ENCODE measurements at places on chromosomes 7 and 10.

DNA sequence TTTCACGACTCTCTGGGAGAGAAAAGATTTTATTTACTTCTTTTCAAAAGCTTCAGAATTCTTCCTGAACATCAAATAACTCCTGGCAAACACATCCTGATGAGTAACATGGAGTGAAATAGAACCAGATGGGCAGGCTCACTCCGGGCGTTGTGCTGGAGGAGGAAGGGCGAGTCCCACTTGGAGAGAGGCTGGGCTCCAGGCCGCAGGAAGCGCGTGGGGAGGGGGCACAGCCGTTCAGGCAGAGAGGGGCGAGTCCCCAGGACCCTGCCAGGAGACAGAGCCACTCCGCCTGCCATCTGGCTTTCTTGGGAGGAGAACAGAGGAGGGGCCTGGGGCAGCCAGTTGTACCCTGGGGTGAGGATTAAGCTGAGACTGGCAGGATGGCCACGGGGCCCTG is 265.9 kb upstream of the ZMIZ1 start:
- peak; percentile 84 for DNase-seq

GRCh38 chr10:30489346-30489745 is 55.4 kb downstream of the MAP3K8 start:
- DNase-seq: no peak

- no peak for DNase-seq
Observed at GRCh38 chr7:158957510-158957906, 101.2 kb downstream of the DYNC2I1 start.

GRCh38 chr10:96968682-96969423 is 136.8 kb downstream of the LCOR start:
- DNase-seq: no peak

DNA sequence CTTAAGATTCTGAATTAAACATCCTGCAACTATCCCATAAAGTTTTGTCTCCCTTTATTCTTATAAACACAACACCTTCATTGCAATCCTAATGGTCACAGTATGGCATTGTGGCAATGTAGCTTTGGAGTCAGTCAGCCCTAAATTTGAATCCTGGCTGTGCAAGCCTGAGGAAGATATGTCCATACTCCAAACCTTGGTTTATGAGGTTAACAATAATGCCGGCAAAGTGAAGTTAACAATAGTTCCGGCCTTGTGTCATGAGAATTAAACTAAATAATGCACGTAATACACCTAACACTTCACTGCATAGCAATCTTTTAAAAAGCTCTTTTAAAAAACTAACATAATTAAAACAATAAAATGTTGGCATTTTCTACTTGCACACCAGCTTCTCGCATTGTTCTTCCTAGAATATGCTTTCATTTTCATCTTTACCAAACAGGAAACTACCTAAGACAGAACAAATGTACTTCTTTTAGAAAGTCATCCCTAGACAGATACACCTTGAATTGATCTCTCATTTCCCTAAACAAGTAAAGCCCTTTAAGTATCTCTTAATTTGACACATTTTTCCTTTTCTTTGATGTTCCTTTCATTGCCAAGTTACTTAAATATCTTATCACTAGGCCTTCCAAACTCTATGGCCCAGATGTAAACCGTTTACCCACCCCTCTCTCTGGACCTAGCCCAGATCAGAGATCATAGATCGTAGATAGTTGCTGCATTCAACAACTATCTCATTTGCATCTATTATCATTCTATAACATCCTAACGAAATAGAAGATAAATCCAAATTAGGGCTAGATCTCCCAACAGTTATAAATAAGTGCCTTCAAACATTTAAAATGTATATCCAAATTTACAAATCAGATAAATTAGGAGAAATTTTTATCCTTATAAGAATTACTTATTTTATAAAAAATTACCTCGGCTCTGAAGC is 66.7 kb downstream of the CREB3L2 start:
- DNase-seq: no peak

DNA sequence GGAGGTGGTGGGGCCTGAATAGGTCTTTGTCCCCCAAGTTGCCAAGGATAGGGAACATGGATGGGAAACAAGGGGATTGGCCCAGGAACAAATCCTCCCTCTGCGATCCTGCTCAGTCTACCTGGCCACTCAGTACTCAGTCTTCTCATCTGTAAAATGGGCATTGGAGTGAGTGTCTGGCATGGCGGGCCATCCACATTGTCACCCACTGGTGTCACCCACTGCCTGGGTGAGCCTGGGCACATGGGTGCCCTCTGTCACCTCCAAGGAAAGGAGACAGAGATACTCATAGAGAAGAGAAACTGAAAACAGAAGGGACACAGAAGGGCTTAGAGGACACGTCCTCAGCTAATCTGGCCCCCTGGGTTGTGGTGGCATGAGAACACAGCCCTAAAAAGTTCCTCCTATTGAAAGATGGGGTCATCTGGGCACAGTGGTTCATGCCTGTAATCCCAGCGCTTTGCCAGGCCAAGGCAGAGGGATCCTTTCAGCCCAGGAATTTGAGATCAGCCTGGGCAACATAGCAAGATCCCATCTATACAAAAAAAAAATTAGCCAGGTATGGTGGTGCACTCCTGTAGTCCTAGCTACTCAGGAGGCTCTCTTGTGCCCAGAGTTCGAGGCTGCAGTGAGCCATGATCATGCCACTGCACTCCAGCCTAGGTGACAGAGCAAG is 12.5 kb upstream of the TNRC18 start:
- no peak for DNase-seq

- DNase-seq: no peak
Observed at GRCh38 chr10:126243306-126243705, 145.0 kb downstream of the ADAM12 start.

GRCh38 chr10:17831896-17832295 is 22.7 kb downstream of the MRC1 start:
- no peak for DNase-seq

- DNase-seq: no peak
Observed at GRCh38 chr10:118339111-118339510, 3.0 kb downstream of the FAM204A start.

- peak; percentile 76 for DNase-seq
Observed at GRCh38 chr10:46787321-46787615, 124.0 kb upstream of the PTPN20 start.

GRCh38 chr10:89785095-89785494 is 83.7 kb downstream of the KIF20B start:
- DNase-seq: peak; percentile 5

DNA sequence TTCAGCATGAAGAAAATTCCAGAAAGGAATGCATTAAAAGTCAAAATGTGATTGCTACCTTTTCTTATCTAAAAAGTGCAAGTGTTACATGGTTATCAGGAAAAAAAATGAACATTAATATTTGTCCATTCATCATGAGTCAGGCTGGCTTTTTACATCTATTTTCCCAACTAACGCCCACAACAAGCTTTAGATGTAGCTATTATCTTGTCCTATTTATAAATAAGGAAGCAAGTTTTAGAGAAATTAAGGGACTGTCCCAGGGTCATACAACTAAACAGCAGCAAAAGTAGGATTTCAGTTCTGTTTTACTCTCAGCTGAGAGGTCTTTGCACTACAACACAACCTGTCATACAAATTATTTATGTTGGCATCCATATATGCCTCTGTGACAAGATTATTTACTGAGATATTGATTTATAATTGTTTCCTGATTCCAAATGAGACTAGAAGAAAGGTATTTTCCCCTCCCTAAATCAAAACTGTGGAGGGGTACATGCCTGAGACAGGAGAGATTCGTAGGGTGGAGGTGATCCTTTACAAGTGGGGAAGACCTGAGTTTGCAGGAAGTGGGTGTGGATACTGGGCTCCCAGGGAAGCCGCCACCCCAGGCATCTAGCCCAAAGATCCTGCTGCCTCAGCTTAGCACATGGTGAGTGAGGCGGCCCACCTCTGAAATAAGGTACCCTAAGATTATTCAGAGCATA is 57.2 kb upstream of the ARID5B start:
- no peak for DNase-seq

DNA sequence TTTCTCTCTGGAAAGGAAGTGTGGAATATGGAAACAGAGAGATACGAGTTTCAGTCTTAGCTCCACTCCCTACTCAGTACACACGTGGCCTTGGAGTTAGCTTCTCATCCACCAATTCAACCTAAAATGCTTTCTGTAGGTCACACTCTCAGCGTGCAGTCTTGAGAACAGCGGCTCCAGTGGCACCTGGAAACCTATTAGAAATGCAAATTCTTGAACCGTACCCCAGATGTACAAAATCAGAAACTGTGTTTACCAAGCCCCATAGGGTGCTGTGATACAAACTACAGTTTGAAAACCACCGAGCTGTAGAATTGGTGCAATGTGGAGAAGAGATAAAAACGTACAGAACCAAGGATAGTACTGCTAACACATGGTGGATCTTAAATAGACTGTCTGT is 91.1 kb upstream of the SP4 start:
- DNase-seq: no peak

DNA sequence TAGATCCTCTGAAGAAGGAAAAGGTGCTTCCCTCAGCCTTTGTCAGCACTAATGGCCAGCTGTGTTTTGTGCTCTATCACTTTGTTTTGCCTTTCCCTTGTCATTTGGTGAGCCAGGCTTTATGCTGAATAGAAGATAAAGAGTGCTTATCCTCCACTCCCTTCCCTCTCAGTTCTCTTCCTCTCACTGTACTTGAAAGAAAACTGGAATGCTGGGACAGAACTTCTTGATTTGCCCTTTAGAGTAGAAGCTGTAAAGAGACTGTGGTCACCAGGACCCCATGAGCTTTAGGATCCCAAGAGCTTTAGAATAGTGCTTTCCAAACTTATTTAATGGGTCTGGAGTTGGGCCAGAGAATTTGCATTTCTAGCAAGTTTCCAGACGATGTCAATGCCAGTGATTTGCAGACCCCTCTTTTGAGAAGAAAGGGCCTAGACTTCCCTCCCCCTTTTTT is 81.4 kb downstream of the LRRC4 start:
- DNase-seq: no peak

GRCh38 chr7:90424720-90425119 is 21.5 kb downstream of the CLDN12 start:
- DNase-seq: no peak

GRCh38 chr10:12960941-12961340 is 40.6 kb downstream of the CCDC3 start:
- DNase-seq: no peak

- DNase-seq: peak; percentile 66
Observed at GRCh38 chr10:104580321-104580720, 60.8 kb upstream of the SORCS3 start.

DNA sequence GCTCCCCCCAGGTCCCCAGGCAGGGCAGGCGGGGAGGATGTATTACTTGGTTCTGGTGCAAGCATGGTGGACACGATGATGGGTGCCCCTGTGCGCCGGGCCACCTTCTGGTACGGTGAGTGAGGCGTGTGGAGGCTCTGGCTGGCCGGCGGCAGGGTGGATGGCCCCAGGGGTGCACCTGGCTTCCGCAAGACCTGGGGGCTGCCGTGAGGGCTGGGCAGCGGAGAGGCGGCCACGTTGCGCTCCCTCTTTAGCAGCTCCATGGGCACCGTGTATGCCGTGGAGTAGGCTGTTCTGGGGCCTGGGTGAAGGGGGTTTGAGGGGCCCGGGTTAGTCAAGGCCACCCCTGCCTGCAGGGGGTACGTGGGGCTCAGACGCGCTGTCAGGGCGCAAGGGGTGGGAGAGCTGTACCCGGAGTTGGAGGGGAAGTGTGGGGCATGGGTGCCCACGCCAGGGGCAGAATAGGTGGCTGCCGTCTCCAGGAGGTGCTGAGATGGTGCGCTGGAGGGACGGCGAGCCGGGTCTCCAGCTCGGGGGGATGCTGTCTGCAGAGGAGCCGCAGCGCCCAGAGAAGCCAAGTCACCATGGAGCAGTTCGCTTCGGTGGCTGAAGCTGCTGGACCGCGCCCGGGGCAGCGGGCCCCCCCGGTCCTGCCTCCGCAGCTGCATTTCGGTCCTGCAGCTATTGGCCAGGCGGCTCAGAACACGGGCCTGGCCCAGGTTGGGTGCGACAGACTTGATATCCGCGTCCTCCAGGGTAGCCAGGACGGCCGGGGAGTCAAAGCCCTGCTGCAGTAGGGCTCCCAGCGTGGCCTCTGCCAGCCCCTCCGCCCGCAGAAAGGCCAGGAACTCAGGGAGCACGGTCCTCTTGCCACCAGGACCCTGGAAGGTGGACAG is 84.4 kb downstream of the ZRANB1 start:
- no peak for DNase-seq

DNA sequence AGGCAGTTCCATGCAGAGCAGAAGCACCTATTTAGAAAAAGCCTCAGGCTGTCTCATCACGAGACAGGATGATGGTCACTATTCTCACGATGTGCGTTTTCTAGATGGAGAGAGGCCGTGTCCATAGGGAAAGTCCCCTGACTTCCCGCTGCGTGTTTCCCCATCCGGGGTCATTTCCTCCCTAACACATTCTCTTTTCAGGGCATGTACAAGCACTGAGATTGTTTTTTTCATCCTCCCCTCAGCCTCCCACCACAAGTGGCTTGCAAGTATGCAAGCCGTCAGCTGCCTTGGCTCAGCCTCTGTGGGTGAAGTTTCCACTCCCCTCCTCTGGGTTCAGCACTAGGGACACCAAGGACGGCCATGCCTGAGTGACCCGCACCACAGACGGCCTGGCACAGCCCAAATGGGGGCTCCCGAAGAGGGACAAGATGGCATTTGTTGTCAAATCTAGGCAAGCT is 2.7 kb upstream of the CALML5 start:
- no peak for DNase-seq

DNA sequence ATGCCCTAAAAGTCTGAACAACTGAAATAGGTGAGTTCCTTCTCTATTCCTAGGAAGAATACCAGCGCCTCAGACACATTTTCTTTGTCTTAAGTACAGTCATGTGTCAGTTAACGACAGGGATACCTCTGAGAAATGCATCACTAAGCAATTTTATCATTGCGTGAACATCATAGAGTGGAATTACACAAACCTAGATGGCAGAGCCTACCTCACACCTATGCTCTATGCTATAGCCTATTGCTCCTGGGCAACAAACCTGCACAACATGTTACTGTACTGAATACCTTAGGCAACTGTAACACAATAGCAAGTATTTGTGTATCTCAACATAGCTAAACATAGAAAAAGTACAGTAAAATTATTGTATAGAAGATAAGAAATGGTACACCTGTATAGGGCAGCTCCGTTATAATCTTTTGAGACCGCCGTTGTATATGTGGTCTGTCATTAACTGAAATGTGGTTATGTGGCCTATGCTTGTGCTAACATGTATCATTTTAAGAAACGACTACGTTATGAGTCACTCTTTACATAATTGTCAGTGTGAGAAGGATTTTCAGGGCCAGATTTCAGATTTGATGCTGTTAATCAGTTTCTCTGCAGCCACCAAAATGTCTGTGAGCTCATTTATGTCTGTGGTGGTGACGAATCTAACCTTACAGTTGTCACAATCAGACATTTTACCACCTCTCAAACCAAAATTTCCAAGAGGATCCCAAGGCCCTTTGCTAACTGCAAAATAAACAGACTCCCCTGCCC is 66.1 kb upstream of the STK17A start:
- DNase-seq: peak; percentile 22

DNA sequence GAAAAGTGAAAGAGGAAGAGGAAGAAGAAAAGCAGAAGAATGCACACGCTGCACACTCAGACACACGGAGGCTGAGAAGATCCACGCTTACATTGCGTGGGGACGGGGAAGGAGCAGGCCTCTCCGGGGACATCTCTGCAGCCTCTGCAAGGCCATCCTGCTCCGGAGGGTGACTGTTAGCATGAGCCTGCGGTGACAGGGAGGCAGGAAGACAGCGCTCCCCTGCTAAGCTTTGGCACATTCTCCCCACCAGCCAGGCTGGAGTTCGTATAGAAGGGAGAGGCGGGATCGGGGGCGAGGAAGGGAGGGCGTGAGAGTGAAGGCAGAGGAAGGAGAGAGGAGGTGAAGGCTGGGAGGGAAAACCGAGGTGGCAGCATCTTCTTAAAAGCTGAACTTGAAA is 366.0 kb upstream of the SHH start:
- DNase-seq: no peak

Data from EH (cell line).